ENCODE measurements at places on chromosomes 13 and 19. TPM values are rescaled to one million over a fixed set of nuclear protein-coding genes. Genes with fewer than 3 reads are reported as not detected.

Gene CNN1
- total RNA-seq = not detected

- peak; percentile 72 for DNase-seq
Measured at GRCh38 chr19:14048443-14049153, 13.3 kb downstream of the PALM3 start.

Gene CFAP97D2
- total RNA-seq = 0.47 TPM

DNA sequence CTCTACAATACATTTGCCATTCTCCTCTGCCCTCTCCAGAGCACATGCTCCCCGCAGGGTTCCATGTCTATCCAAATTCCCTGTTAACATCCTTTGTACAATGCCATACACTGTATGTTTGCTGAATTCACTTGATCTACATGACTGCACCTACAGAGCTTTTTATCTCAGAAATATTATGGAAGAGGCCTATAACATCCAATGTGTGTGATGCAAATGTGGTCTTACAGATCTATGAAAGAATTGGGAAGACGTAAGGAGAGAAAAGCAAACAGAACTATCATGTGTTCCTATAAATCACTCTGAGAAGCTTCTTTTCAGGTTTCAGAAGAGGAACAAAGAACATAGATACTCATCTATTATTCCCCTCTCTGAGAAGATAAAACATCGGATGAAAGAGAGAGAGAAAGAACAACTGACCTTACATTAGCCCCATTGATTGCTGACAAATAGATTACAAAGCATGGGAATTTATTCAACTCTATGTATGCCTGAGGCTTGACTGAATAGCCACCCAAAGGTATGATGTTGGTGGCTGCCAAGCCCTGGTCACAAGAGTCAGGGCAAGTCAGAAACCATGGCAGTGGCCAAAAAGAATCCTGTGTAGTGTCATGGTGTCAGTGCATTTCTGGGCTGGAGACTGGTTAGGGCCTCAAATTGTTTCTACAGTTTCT, 425.2 kb downstream of the FOXO1 start:
- DNase-seq = no peak

Gene PEG3
- 0.06 TPM for total RNA-seq

DNA sequence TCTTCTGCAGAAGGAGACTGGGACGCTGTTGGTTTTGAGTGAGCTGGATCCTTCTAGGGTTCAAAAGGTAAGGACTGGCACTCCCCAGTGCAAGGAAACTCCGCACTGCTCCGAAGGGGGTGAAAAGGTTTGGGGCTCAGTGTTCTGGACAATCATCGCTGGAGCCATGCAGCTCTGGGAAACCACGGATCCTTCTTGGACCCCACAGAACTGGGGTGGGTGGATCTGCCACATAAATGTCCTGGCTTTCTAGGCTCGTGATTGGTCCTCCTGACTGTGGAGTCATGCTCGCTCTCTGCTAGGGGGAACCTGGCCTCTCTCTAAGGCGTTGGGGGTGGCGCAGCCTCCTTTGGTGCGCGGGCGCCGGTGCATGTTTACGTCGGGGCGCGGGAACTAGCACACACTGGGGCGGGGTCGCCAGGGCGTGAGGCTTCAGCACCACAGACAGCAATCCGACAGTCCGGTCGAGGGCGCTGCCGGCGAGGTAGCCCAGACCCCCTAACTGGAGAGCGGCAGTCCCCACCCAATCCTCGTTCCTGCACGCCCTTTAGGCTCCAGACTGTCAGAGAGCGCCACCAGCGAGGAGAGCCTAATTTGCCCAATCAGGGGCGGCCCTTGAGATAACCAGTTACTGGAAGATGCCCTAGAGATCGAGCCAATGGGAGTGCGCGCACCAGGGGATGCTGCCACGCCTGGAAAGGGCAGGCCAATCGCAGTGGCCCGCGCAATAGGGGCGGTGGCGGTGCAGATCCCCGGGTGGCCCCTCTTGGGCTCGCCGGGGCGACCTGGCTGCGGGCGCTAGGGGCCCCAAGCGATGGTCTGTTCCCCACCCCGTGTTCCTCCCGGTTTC, 913 bp upstream of the ELAVL3 start:
- peak; percentile 17 for DNase-seq

- no peak for DNase-seq
Measured at GRCh38 chr13:110377826-110378201, 70.7 kb downstream of the COL4A2 start.

GRCh38 chr13:52414051-52414450, 8.1 kb upstream of the THSD1 start:
- DNase-seq = no peak

DNA sequence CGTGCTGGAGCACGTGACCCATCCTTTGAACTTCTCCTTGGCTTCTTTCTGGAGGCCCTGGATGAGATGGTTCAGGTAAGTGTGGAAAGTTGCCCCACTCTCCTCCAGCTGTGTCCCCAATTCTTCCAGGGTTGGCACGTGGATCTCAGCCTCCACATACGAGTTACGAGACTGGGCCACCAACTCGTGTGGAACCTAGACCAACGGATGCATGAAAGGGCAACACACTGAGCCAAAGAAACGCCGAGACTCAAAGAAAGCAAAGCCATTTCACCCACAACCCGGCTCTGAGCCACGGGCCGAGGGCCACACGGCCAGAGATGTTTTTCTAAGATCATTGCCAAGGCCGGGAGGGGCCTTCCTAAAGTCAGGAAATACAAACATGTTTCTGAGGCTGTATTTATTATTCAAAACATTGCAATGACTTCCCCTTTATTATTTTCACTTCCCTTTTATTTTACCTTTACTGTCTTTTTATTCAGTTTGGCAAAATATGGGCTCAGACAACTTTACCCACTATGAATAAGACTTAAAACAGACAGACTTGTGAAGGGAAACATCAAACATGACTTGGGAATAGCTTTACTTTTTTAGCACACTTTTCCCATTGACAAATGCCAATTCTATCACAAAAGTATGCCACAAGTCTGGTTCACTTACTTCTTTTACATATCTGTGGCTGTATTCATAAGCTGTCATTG, 94.6 kb downstream of the KL start:
- no peak for DNase-seq

Gene IGFL1
- not detected for total RNA-seq

Gene SHISA7
- not detected for total RNA-seq

GRCh38 chr19:9989504-9989903, 20.8 kb downstream of the COL5A3 start:
- DNase-seq = no peak

Gene RNF17
- total RNA-seq = 0.25 TPM

Gene NALCN
- total RNA-seq = not detected

DNA sequence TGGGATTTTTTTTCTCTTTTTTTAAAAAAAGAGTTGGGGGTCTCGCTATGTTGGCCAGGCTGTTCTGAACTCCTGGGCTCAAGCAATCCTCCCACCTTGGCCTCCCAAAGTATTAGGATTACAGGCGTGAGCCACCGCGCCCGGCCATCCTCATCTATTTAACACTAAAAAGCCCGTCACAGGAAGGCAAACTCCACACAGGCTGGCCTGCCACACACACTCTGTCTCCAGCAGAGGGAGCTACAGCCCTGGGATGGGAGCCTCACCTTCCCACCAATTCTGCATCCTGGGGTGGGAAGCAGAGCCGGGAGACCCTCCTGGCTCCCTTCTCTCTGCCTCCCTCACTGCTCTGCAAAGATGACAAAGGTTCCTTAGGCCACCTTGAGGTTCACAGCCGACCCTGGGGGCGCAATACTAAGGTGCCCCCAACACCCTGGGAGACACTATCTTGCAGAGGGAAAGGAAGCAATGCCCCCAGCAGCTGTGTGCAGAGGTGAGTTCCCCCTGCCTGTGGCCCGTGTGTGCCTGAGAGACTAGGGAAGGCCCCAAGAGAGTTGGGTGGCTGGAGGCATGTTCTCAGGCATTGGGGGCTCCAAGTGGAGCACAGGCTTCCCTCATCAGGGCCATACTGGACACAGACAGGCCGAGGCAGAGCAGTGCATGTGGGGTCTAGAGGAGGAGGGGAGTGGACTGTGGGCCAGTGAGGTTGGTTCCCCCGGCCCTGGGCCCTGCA, 27.4 kb upstream of the TIMM44 start:
- no peak for DNase-seq

DNA sequence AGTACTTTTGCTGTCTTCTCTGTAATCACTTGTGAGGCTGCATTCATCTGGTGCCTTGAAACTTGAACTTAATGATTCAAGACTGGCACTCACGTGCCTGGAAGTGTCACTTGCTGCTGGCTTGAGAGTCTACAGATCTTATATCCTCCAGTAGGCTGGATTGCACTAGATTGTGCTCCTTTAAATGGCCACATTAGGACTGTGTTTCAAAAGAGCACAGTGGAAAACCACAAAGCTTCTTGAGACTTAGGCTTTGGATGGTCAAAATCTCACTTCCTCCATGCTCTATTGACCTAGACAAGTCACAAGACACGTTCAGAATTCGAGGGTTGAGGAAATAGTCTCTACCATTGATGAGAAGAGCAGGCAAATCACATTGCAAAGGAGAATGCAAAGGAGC, 1278.8 kb upstream of the MIR17HG start:
- no peak for DNase-seq

DNA sequence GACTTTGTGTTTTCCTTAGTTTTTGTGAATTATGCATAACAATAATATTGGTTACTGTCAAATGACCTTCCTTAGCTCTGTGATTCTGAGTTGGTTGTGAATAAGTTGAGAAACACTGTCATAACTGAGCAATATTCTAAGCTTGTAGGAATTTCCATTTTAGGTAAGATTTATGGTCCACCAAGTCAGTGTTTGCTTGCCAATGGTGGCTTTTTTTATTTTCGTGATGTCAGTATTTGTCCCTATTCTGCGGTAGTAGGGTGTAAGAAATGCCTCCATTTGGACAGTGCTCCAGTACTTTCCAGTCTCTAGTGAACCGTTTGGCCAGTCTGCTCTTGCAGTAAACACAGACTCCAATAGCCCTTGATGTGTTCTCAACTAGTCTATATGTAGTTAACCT, 94.7 kb downstream of the FRY start:
- no peak for DNase-seq

Gene DIAPH3
- 0.08 TPM for total RNA-seq

Gene PTH2
- total RNA-seq = not detected

Gene NOTCH3
- not detected for total RNA-seq

Gene KLK15
- not detected for total RNA-seq

DNA sequence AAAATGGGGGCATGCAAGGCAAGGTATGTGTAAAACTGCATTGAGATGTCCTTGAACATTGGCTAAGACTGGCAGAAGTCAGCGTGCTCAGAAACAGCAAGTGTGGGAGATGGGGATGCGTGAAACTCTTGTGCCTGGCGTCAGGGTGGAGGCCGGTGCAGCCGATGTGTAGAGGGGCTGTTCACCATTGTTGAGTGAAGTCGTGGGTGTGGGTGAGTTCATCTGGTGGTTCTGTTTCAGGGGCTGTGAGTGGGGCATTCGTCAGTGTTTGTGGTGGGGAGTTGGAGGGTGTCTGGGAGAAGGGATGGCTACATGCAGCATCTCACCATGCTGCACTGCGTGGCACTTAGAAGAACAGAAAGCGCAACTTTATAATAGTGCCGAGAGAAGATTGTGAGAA, 11.4 kb upstream of the MIA start:
- no peak for DNase-seq

DNA sequence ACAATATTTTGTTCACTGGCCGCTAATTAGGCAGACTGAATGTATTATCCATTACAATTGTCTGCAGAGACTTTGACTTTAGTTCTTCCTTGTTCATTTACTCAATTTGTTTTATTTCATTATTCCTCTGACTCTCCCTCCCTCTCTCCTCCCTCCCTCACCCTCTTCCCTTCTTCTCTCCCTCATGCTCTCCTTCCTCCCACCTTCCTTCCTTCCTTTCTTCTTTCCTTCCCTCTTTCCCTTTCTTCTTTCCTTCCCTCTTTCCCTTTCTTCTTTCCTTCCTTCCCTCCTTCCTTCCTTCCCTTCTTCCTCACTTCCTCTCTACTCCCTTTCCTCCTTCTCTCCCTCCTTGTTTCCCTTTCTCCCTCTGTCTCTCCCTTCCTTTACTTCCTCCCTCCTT, 1591.0 kb upstream of the SLC10A2 start:
- no peak for DNase-seq

DNA sequence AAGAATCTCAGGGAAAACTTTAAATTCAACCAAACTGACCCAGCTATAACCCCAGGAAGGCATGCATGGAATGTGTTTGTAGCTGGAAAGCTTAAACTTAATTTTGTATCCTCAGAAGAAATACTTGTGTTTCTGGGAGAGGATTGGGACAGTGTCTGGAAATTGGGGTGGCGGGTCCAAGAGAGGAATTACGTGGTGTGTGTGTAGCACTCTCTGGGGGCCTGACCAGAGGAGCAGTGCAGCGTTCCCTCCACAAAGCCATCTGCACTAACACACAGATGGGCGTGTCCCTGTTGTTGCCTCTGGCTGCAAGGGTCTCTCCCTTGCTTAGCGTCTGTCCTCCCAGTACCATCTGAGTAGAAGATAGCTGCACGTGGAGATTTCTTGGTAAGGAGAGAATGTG, 6.4 kb downstream of the GARRE1 start:
- no peak for DNase-seq

DNA sequence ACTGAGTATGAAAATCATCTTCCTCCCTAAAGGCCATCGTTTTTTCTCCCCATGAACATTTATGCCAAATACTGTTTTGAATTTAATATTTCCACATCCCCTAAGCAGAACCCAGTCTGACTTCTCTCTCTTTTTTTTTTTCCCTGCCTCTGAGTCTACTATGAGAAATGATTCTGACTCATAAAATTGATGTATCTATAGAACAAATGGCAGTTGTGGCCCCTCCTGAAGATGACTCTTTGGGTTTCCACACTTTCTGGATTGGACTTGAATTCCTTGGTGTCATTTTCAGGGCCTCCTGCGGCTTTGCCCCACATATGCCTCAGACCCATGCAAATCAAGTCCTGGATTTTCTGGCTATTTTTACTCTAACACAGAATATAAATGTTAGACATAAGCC, 22.7 kb upstream of the NAXD start:
- no peak for DNase-seq

- no peak for DNase-seq
Measured at GRCh38 chr19:7482584-7483439, 6.0 kb downstream of the PEX11G start.

DNA sequence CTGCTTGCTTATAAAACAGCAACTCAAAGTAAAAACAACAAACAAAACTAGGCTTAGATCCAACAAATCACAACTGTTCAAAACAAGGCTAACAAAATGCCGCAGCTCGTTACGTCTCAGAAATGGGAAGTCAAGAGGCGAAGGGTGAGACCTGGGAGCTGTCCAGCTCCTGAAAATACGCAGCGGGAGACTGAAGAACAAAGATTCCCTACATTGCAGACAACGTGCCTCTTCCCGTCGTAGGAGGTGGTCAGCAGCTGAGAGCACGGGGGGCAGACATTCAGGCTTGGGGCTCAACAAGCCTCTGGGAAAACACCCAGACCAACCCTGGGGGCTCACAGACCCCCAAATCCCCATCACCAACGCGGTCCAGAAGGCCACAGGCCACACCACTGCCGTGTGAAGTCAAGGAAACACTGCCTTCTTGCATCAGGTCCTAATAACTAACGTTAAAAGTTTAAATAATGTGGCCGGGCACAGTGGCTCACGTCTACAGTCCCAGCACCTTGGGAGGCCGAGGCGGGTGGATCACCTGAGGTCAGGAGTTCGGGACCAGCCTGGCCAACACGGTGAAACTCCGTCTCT, 13.5 kb downstream of the PLPP2 start:
- no peak for DNase-seq

Measured in CD4-positive, alpha-beta T cell (primary cell).